ENCODE measurements at places on chromosomes 5 and 9.
A peak's percentile ranks its signal among the peaks of the same experiment; 100 is the strongest.

GRCh38 chr9:134123764-134124128 is 12.1 kb upstream of the WDR5 start:
- no peak overlapping the region for H3K4me3 ChIP-seq
- peaks cover 23% of the 10 kb centered on the region for H3K4me1 ChIP-seq
- no peaks in the 10 kb centered on the region for H3K36me3 ChIP-seq
- no peaks in the 10 kb centered on the region for H3K27me3 ChIP-seq
- peak; percentile 67 for DNase-seq
- peak overlapping the region; percentile 80 for H3K27ac ChIP-seq

- no peak overlapping the region for H3K4me3 ChIP-seq
- H3K36me3 ChIP-seq, result peaks cover 40% of the 10 kb centered on the region
- peak overlapping the region; percentile 44 for H3K27ac ChIP-seq
- DNase-seq, result no peak
Observed at GRCh38 chr9:85554349-85554748, 187.4 kb downstream of the AGTPBP1 start.

- no peak overlapping the region for H3K4me3 ChIP-seq
- peaks cover 50% of the 10 kb centered on the region for H3K36me3 ChIP-seq
- H3K4me1 ChIP-seq, result peaks cover 28% of the 10 kb centered on the region
- no peak for DNase-seq
- H3K27ac ChIP-seq, result no peak overlapping the region
- no peaks in the 10 kb centered on the region for H3K27me3 ChIP-seq
Observed at GRCh38 chr9:129894120-129894823, 59.0 kb downstream of the USP20 start.

GRCh38 chr5:135944967-135945560 is 9.7 kb downstream of the LECT2 start:
- H3K4me1 ChIP-seq, result no peaks in the 10 kb centered on the region
- peaks cover 23% of the 10 kb centered on the region for H3K27me3 ChIP-seq
- H3K36me3 ChIP-seq, result no peaks in the 10 kb centered on the region
- H3K4me3 ChIP-seq, result no peak overlapping the region
- no peak overlapping the region for H3K27ac ChIP-seq

- no peak for DNase-seq
- H3K4me3 ChIP-seq, result no peak overlapping the region
- H3K27ac ChIP-seq, result peak overlapping the region; percentile 1
- H3K36me3 ChIP-seq, result peaks cover 44% of the 10 kb centered on the region
Observed at GRCh38 chr9:128099932-128100491, 27.5 kb downstream of the PTGES2 start.

- H3K27me3 ChIP-seq, result no peaks in the 10 kb centered on the region
- H3K27ac ChIP-seq, result no peak overlapping the region
- DNase-seq, result no peak
- no peaks in the 10 kb centered on the region for H3K36me3 ChIP-seq
- no peak overlapping the region for H3K4me3 ChIP-seq
Observed at GRCh38 chr5:120532835-120533234, 68.7 kb downstream of the PRR16 start.

- H3K27ac ChIP-seq, result no peak overlapping the region
- DNase-seq, result no peak
- H3K4me3 ChIP-seq, result no peak overlapping the region
- H3K36me3 ChIP-seq, result no peaks in the 10 kb centered on the region
- H3K27me3 ChIP-seq, result no peaks in the 10 kb centered on the region
Observed at GRCh38 chr5:7087719-7088297, 308.1 kb upstream of the ADCY2 start.

DNA sequence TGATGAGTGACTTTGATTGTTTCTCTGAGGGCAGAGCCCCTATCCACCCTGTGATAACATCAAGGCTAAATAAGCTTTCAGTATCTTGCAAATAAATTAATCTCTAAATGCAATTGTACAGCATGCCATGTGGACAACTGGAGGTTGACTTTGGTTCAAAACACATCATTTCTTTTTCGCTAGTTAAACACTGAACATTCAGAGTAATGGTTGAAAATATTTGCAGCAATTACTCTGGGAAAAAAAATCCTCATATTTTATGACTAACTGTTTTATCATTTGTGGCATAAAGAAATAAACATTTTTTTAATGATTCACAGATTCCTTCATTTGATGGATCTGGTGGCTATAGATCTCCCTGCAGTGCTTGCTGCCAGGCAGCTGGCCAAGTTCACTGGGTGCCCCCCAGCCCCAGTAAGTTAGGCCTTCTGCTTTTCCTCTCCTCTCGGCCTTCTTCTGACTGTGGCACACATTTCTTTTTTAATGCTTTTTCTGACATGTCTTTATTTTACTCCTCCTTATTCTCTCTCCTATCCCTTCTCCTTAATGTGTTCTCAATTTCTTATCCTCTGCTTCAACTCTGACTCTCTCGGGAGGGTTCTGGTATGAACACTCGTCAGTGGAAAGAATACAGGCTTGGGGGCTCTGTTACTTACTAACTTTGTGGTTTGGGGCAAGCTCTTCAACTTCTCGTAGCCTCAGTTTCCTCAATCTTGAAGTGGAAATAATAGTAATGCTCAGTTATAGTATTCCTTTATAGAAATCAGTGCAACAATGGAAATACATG is 69.6 kb downstream of the ADAMTSL1 start:
- H3K27me3 ChIP-seq, result no peaks in the 10 kb centered on the region
- H3K36me3 ChIP-seq, result no peaks in the 10 kb centered on the region
- H3K27ac ChIP-seq, result no peak overlapping the region
- H3K4me3 ChIP-seq, result no peak overlapping the region
- H3K4me1 ChIP-seq, result no peaks in the 10 kb centered on the region

GRCh38 chr5:151864061-151864748 is 60.4 kb downstream of the GLRA1 start:
- H3K27ac ChIP-seq, result no peak overlapping the region
- no peaks in the 10 kb centered on the region for H3K4me1 ChIP-seq
- no peaks in the 10 kb centered on the region for H3K27me3 ChIP-seq
- DNase-seq, result no peak
- no peak overlapping the region for H3K4me3 ChIP-seq

Measured in CD14-positive monocyte (primary cell).